ENCODE measurements at places on chromosomes 2 and 18.

- DNase-seq = no peak
These were observed 4.0 kb downstream of the EMX1 start for GRCh38 chr2:72921088-72921851.

- no peak for DNase-seq
These were observed 483.0 kb upstream of the ID2 start for GRCh38 chr2:8198766-8199382.

DNA sequence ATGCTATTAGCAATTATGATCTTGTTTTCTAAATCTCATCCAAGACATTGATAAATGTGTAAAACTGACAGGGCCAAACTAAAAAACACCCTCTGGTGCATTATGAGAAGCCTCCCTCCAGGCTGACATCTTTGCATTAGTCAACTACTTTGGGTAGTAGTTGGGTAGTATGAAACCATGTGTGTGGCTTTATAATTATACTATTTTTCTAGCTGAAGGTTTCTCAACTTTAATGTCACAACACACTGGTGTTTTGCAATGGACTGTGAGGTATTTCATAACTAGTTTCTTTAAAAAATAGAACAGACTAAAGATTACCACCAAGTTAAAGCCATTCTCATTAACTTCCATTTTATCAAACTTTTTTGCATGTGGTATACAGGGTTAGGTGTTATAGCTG lies 73.1 kb upstream of the RBMS1 start:
- no peak for DNase-seq

DNA sequence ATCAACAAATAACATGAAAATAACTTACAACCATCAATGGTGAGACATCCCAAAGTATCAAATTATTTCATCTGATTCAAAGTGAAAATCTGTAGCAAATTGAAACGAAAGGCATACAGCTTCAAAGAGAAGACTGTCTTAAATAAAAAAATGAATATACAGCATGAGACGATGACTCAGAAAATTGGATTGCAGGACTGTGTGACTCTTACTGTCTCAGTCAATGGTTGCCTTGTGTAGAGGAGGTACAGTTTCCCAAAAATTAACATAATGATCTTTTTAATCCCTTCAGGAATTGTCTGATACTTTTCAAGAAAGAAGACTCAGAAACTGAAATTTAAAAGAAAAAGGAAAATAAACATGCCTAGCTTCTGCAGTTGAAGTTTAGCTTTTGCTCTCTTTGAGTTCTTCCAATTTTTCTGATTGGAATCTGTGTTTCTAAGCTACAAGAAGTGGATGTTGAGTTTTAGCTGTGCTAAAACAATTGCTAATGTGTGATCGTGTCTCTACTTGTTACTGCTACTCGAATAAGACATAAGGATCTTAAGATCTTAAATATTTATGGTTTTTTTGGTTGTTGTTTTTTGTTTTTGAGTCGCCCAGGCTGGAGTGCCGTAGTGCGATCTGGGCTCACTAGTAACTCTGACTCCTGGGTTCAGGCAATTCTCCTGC lies 41.1 kb upstream of the EPB41L3 start:
- no peak for DNase-seq

GRCh38 chr2:627926-628560 lies 49.2 kb downstream of the TMEM18 start:
- DNase-seq = no peak

GRCh38 chr2:30601375-30601774 lies 154.3 kb downstream of the LCLAT1 start:
- no peak for DNase-seq

DNA sequence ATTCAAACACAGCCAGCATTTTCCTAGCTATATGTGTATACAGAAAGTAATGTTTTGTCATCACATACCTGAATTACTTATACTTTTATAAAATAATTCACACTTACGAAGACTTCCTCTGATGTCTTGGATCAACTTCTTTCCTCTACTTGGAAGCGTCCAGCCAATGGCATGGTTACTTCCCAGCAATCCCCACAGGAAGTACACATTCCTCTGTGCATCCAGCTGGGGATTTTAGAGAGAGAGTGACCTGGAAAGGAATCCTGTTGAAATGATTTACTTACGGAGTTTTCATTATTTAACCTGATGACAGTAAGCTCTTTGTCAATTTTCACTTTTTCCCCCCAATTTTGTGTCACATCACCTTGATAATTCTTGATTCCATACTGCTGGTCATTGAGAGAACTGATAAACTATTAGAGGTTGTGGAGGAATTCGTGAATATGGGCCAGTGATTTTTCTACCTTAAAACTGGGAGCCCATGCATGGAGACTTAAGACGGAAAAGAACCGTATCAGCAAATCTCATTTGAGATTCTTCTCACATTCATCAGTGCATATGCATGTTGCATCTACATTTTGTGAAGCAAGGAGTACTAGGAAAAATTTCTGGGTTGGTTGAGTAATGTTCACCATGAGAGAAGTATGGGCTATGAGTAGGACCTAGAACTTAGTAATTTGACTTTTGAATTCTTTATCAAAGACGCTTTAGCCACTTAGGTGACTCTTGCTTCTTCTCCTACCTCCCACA lies 9.0 kb upstream of the IL18R1 start:
- no peak for DNase-seq

- no peak for DNase-seq
These were observed 318.7 kb downstream of the CYP26B1 start for GRCh38 chr2:71829008-71829407.

Data from CD8-positive, alpha-beta T cell (primary cell).